ENCODE measurements at places on chromosomes 6 and 20.

GRCh38 chr6:56484669-56485068, 158.0 kb downstream of the DST start:
- no peak for DNase-seq

- DNase-seq = no peak
These were observed 64.1 kb upstream of the BEND6 start for GRCh38 chr6:56890683-56891429.

DNA sequence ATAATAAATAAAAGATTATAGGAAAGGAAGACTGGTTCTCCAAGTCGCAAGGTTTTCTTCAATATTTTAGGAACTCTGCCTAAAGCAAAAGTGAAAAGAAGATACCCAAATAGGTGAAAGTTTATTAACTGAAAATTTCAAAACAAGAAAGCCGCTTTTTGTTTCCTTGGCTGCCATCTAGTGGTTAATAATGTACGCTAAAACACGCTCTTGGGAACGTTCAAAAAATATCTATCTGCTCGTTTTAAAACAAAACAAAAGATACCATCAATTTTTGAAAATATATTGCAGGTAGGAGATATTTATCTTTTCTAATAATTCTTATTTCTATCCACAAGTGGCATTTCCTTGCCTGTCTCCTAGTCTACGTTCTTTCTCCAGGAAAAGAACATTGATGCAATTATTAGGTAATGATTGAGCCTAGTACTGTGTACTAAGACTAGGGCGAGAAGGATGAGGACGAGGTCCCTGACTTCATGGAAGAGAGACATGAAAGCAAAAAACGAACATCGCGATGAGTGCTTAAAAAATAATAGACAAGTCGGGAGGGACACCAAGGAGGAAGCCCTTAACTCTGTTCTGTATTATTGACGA, 97.2 kb downstream of the SPTLC3 start:
- DNase-seq = no peak

GRCh38 chr6:42410861-42411260, 40.9 kb downstream of the TRERF1 start:
- DNase-seq = no peak

- DNase-seq = no peak
These were observed 36.7 kb downstream of the COL9A1 start for GRCh38 chr6:70266142-70266541.

- DNase-seq = no peak
These were observed 70.9 kb downstream of the LCA5 start for GRCh38 chr6:79466207-79466834.

DNA sequence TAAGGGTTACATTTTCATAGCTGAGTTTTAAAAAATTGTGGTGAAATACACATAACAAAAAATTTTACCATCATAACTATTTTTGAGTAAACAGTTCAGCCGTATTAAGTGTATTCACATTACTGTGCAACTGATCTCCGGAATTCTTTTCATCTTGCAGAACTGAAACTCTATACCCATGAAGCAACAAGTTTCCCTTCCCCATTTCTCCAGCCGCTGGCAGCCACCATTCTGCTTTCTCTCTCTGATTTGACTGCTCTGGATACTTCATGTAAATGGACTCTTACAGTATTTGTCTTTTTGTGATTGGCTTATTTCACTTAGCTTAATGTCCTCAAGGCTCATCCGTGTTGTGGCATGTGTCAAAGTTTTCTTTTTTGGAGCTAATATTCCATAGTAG, 341.6 kb downstream of the QKI start:
- DNase-seq = no peak

- no peak for DNase-seq
These were observed 203.4 kb upstream of the KCNQ5 start for GRCh38 chr6:72418495-72418894.

DNA sequence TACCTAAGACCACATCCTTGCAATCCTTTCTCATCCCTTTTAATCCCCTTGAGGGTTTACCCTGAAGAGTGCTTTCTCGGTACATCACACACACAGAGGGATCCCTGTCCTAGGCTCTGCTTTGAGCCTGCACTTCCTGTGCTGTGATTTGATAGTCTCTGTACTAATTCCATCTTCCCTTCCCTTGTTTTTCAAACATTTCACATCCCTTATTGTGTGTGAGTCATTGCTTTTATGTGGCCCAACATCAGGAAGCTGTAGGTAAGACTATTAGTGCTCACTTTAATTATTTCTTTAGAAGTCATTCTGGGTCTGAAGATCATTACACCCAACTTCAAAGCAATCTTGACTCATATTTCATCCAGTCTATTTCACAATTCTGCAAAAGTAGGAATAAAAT, 57.2 kb upstream of the ANKEF1 start:
- DNase-seq = no peak

- DNase-seq = no peak
These were observed 115.6 kb downstream of the MTHFD1L start for GRCh38 chr6:150981095-150981494.

GRCh38 chr6:35521235-35521634, 8.5 kb upstream of the TULP1 start:
- no peak for DNase-seq

- DNase-seq = no peak
These were observed 102.4 kb downstream of the CDH4 start for GRCh38 chr20:61354501-61354900.

DNA sequence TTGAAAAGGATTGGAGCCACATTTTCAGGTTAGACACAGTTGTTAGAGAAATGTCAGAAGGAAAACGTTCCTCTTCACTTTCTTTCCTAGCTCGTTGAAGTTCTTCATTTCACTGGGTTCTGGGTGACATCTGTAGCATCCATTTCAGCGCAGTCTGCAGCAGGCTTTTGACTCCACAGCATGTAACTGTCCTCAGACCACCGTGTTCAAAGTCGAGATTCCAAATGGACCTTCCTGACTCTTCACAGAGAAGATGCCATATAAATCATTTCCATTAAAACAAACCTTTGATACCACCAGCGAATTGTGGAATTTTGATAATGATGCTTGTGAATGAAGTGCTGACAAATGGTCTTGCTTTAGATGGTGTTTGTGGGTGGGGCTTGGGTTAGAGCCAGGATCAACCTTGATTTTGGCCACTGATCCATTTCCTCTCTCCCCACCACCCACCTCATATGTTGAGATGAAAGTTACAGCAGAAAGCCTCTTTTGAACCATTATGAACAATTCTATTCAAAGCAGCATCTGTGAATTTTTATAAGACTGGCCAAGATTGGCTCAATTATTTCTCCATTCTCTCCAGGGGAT, 185.3 kb upstream of the PREP start:
- DNase-seq = no peak

DNA sequence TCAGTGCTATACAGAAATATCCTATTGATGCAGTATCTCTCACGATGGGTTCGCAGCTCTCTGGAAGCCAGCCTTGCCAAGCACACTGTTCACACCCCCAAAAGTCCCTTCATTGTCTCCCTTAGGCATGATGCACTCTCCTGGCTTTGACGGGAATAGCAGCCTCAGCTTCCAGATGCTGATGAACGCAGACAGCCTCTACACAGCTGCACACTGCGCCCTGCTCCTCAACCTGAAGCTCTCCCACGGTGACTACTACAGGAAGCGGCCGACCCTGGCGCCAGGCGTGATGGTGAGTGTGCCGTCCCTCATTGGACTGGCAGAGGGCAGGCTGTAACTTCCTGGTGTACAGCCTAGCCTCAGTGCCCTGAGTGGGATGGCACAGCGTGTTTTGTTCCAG, 60.0 kb upstream of the PBOV1 start:
- DNase-seq = no peak

- no peak for DNase-seq
These were observed 7.3 kb downstream of the RAB32 start for GRCh38 chr6:146550911-146551310.

DNA sequence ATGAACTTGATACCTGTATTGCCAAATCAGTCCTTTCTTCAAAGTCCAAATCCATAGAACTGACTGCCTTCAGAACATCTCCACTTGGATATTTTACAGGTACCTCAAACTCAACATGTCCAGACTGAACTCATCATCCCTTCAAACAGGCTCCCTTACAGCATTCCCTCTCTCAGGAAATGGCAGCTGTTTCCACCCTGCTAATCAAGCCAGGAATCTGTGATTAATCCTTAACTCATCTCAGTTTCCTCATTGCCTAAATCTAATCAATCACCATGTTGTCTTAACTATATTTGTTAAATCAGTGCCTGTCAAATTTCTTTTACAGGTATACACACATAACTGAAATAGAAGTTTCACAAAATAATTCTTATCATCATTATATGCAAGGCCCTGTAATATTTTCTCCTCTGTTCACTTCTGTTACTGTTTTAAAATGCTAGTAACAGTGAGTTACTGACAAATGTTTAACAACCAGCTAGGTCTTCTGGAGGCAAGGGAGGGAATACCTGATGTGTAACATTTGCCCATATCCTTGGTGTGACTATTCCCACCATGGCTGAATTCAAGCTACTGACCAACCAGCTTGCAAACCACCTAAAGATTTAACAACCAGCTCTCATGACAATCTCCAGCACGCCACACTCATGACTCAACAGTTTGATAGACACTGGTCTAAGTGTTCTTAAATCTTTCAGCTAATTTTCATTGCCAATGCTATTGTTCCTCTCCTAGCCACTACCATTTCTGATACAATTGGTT, 124.9 kb downstream of the ADAT2 start:
- no peak for DNase-seq

- DNase-seq = no peak
These were observed 28.1 kb upstream of the AKAP7 start for GRCh38 chr6:131107151-131107550.

- no peak for DNase-seq
These were observed 13.7 kb upstream of the PANK2 start for GRCh38 chr20:3875378-3875974.

- no peak for DNase-seq
These were observed 37.5 kb upstream of the NOX3 start for GRCh38 chr6:155493026-155493693.

DNA sequence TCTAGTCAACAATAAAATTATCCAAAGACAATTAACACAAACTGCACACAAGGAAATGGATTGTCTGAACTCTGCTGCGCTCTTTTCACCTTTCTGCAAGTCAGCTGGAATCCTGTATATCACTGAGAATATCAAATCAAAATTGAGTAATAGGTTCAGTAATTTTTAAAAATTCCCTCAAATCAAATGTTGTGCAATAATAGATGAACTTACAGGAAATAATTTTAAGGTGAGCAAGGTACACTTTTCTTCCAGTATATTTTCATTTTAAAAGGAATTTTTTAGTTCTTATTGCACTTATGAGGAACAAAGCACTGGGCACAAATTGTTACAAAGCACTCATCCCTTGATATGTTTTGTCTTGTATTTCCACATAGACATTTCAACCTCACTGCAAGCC, 1.2 kb downstream of the SAYSD1 start:
- no peak for DNase-seq

DNA sequence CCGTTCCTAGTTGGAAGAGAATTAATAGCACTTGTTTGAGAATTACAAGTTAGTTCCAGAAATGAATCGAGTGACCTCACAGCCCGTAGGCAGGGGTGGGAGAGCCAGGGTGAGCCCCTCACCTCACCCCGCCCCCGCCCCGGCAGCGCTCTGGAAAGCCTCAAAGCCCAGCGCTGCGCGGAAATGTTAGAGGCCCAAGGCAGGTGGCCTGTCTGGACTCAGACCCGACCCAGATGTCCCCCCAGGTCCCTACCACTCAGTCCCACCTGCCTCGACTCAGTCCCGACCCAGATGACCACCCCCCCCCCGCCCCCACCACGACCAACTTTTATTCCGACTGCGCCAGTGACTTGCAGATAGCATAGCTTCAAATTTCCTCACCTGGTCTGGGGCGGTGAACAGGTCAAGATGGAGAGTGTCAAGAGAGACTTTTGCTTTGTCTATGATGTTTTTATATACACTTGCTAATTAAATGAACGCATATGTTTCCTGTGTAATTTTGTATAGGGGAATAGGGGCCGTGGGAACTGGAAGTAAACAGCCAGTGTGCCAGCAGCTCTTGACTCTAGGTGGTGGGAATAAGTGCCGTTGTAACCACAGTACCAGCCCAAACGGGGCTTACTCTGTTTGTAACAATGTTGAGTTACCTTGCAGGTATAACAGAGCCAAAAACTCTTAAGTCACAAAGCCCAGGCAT, 1.2 kb upstream of the PXDC1 start:
- DNase-seq = no peak

DNA sequence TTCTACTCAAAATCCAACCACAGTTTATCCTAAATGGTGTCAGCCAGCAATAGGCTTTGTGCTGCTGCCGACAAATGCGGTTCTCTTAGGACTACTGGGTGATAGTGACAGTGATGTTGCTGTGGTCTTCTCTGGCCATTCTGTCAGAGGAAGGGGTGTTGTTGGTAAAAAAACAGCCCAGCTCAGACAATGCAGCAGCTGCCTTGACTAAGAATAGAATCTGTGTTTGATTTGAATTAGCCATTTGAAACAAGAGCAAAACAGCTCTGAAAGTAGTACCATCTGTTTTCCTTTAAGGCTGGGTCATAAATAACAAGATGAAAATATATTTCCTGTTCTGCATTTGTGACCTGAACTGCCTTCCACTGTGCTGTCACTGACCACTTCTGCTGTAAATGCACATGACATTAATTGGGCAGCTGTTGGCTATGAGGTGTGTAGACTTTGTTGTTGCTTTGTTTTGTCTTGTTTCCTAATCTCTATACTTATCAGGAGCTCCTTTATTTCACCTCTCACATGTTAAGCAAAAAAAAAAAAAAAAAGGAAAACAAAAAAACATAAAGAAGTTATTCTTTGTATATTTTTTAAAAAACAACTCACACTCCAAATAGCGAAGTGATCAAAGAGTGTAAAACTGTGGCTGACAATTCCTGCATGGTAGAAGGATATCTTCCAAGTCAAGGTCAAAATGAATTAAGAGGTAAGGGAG, 497.8 kb upstream of the ARID1B start:
- DNase-seq = no peak

DNA sequence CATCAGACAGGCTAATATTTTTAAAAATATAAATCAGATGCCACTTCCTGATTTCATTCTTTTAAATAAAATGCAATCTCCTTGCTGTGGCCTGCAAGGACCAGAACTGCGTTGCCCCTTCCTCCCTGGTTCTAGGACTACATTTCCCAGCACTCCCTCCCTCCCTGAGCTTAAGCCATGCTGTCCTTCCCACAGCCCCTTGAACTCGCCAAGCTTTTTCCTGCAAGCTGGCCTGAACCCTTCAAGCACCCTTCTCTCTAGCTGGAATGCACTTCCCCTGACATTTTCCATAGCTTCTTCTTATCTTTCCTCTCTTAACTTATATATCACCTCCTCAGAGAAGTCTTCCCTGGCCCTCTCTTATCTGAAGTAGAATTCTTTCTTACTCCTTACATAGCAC, 6.1 kb upstream of the DOK5 start:
- DNase-seq = no peak

GRCh38 chr6:168541307-168541706, 100.3 kb downstream of the SMOC2 start:
- no peak for DNase-seq
